ENCODE measurements at places on chromosomes 2 and 18.

- no peak for DNase-seq
Measured at GRCh38 chr2:9274701-9275343, 68.2 kb downstream of the ASAP2 start.

DNA sequence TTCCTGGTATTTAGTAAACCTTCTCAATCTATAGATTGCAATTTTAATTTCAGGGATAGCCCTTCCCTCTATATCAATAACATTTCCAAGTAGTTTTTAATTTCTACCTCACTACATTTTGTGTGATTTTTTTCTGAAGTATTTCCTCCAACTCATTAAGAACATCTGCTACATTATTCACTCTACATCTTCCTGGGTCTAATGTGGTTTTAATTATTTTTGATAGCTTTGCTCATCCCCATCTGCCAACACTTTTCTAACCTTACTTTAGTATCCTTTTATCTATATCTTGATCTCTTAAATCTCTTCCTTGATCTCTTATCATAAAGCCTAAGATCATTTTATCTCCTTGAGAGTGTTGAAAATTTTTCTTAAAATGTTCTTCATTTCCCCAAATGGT, 278.3 kb upstream of the CYP26B1 start:
- DNase-seq: no peak

- no peak for DNase-seq
Measured at GRCh38 chr2:230010501-230010900, 58.2 kb downstream of the SLC16A14 start.

DNA sequence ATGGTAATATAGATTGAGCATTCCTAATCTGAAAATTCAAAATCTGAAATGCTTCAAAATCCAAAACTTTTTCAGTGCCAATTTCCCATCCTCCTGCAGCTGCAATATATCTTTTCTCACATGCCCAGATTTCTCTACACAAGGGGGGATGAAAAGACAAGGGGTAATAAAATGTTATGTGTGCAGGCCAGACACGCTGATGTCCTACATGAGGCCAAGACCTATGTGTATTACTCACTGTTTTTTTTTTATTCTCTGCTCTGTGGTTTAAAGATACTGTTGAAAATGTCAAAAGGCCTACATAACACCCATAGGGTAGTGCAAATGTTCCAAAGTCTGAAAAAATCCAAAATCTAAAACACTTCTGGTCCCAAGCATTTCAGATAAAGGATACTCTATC, 41.2 kb upstream of the CWC22 start:
- DNase-seq: no peak

DNA sequence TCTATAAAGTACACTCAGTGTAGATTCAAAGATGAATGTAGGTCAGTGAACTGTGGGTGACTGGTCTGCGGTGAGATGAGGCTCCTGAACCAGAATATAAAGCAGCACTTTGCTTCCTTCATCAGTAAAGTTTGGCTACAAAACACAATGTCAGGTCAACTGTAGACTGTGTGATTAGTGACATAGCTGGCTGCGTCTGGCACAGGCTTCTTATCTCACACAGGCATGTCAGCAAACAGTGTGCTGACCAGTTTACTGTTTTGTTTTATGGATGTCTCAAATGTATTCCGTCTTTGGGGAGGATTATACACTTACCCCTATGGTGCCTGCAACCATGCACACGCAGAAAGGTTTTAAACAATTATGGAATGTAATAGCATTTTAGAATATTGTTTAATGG, 87.1 kb downstream of the ZNF236 start:
- DNase-seq: no peak

- DNase-seq: no peak
Measured at GRCh38 chr2:109457794-109458193, 156.0 kb downstream of the SEPTIN10 start.

DNA sequence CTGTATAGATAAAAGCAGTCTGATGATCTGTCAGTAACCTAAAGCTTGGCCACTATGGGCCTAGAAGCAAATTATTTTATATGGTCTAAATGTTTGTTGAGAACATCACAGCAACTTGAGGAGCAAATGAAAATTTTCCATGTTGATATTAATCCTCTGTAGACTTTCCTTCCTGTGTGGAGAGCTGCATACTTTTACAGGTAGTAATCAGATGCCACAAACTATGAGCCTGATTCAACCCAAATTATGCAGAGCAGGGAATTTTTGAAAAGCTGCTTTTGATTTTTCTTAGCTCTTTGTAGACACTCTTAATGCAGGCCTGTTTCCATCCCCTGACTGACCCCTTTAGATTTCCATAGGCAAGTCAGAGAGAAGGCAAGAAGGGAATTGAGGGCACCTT, 17.3 kb downstream of the PAX3 start:
- no peak for DNase-seq

DNA sequence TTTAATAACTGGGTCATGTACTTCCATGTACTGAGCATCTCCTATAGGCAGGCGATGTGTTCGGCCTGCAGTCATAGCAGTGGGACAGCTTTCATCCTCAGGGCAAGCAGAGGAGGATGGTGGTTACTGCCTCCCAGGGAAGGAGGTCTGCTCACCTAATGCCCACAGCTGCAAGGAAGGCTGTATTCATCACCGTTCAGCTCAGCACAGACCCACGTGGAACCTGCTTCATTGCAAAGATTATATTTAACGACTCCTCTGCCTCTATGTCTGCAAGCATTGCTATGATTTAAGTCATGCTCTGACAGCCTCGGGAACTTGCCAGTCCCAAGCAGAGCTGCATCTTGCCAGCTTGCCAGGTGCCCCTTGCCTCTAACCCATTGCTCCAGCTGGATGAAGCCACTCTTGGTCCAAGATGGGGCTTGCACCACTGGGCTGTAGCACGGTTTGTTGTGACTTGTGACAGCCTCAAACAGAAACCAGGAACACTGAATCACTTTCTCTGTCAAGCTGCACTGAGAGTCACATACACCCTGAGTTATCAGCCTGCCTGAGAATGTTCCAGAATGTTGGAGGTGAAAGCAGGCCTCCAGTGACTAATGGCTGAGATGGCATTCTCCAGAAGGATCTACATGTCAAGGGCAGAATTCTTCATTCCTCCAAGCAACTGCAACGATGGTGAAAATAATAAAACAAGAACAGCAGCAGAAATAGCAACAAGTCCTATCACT, 651.1 kb upstream of the ID2 start:
- DNase-seq: no peak

DNA sequence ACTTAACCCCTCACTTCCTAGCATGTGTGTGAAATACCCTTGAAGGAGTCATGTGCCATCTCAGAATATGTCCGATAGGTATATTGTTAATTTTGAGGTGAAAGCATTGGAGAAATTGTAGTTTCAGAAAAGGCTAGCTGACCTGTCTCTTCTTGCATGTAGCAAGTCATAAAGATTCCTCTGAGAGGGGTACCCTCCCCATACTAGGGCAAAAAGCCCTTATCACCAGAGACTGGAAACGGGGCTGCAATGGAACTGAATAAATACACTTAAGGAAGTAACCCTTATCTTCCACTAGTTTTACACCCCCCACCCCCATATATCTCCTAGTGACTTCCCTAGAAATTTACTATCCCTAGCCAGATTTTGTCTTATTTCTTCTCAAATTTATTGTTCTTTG, 1.8 kb upstream of the SF3B6 start:
- no peak for DNase-seq

DNA sequence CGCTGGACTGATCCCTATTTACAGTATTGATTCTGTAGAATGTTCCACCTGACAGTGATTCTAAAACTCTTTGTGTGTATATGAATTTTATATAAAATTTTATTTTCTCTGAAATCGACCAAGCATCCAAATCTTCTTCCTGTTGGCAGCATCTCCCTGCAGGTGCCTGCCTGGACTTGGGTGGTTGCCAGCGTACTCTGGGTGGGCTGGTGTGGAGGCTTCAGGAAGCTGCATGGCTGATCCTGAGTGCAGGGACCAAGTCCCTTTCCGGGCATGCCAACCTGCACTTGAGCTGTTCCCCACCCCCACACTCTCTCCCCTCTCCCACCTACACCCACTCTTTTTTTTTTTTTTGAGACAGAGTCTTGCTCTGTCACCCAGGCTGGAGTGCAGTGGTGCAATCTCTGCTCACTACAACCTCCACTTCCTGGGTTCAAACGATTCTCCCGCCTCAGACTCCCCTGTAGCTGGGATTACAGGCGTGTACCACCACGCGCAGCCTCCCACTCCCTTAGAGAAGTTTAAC, 53.2 kb upstream of the ALKAL2 start:
- no peak for DNase-seq
